ENCODE measurements at places on chromosomes 6 and 20.

DNA sequence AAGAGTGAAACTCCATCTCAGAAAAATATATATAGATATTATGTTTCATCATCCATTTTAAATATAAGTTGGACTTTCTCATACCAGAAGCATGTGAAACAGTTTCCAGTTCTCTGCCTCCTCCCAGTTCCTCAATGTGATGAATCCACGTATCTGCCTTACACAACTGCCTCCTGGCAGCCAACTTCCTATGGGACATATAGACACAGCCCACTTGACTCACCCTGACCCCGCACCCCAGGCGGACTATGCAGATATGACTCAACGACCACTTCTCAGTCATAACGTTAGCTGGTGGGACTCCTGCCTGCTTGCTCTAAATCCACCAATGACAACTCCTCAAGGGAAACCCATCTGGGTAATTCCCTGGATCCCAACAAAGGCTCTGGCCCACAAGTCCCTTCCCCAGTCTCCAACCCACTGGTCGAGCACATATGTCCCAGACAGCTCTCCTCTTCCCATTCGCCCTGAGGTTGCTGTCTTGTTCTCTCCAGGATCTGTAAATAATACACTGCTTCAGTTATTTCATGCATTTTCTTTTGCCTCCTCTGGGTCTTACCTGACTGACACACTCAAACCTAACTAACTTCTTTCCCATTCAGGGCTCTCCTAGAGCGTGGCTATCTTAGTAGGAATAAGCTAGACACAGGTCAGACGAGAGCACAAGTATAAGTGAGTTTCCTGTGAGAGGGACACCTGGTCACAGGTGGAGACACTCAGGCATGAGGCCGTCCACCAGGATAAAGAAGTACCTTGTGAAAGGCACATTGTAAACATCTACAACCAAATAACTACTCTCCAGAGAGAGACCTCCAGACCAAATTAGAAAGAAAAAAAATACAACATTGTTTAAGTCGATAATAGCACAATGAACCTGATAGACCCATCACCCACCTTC, 548.5 kb downstream of the CD83 start:
- no peak for DNase-seq

GRCh38 chr20:19802099-19802491, 44.0 kb downstream of the RIN2 start:
- no peak for DNase-seq

GRCh38 chr20:18849131-18849530, 35.5 kb downstream of the SCP2D1 start:
- no peak for DNase-seq

DNA sequence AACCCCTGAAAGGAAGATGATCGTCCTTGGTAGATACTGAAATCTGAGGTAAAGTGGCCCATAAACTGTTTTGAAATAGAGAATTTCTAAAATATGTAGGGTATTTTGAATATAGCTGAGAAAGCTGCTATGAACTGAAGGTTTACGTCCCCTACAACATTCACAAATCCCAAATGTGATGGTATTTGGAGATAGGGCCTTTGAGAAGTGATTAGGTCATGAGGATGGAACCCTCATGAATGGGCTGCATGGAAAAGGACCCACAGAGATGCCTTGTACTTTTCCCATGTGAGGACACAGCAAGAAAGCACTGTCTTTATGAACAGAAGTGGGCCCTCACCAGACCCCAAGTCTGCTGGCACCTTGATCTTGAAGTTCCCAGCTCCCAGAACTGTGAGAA, 6.8 kb upstream of the PNISR start:
- DNase-seq, result no peak

DNA sequence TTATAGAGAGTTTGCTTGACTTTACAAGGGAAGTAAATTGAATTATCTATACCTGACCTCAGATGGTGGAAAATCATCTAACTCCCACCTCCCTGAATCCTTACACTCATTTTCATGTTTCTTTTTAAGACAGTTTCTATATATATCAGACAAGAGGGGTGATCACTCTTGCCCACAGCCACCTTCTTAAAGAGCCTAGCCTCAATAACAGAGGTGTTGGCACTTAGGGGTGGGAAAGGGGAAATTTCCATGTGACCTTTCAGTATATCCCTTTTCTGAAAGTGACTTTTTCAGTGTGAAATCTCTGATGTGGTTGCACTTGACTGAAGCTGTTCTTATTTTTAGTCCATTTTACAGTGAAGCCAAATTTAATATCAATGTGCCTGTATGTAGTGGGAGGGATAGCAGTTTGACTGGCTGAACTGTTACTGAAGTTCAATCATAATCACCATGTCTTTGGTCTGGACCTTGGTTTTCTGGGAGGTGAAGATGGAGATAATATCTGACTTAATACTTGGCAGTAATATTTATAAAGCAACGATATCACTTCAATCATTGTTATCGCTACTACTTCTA, 141.3 kb downstream of the MAP3K7 start:
- no peak for DNase-seq

- DNase-seq, result no peak
Measured at GRCh38 chr6:107778265-107778664, 45.8 kb downstream of the SCML4 start.

GRCh38 chr6:53042112-53042511, 23.1 kb upstream of the FBXO9 start:
- DNase-seq, result no peak

- no peak for DNase-seq
Measured at GRCh38 chr20:54550776-54551396, 75.5 kb downstream of the DOK5 start.

DNA sequence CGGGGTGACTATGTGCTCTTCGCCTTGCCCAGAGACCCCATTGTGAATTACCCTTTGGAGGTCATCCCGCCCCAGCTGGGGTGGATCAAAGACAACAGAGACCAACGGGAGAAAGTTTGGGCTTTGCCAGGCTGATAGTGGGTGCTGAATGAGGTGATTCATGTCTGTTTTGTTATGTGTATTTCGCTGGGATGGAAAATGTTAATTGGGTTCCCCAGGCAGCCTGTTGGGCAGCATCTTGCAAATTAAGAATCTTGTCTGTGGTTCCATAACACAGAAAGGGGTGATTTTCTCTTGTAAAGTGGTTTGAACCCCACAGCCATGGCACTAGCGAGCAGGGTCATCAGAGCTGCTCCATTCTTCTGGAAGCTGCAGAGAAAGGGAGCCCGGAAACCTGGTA, 63.1 kb upstream of the UNC93A start:
- DNase-seq, result no peak

DNA sequence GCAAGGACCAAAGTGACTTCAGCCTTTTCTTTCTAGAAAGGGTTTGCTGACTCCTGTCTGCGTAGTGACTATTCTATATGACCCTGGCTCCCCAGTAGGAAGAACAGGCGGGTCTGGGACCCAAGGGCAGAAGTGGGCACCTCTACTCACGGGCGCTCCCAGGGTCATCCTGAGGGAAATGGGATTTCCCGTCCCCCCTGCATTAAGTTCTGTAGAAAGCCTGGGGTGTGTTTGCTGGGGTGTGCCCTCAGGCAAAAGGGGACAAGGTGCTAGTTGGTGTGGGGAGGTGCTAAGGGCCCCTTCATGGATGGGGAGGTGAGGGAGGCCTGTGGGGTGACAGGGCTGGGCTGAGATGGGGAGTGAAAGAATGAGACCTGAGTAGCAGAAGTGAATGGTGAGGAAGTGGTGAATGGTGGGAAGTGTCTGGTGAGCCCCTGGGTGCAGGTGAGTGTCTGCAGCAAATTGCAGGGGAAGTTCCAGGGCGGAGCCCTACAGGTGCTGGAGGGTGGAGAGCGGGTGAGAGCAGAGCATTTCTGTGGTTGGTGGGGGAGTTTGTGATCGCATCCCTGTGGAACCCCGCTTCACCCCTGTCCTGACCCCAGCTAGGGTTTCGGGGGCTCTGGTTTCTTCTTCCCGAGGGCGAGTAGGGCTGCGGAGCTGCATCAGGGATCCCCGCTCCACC, 21.1 kb downstream of the RAET1L start:
- DNase-seq, result no peak

DNA sequence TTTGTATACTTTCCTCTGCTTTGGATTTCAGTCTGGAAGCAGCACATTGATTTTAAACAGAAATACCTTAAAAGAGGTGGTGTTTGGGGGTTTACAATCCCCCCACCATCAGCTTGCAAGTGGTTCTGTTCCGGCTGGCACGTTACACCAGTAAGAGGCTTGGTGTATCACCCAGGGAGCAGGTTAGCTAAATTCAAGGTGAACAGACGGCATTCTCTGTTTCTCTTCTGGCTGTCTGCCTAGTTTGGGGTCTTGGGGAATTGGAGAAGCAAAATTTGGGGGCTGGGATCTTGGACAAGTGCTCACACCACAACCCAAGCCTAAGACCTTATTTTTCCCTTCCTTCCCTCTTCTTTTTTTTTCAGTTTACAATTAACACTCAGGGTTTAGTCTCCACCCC, 7.5 kb upstream of the APCDD1L start:
- DNase-seq, result no peak

DNA sequence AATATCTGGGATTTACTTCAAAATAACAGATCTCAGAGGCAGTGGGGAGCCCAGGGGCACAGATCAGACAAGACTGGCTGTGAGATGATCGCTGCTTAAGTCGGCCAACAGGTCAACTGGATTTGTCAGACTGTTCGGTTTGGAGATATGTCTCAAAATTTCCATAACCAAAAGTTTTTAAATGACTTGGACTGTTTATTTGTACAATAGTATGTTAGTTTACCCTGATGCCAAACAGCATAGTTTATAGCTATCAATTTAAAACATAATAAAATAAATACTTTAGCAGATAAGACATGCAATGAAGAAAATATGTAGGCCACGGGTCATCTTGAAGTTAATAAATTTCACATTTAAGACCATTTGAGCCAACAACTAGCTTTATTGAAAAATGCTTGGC, 126.7 kb downstream of the IRF4 start:
- no peak for DNase-seq

- no peak for DNase-seq
Measured at GRCh38 chr6:142941018-142941417, 4.0 kb downstream of the HIVEP2 start.

GRCh38 chr6:144351379-144352127, 66.4 kb downstream of the UTRN start:
- DNase-seq, result no peak

- no peak for DNase-seq
Measured at GRCh38 chr20:21571841-21572690, 58.2 kb upstream of the NKX2-2 start.

- DNase-seq, result no peak
Measured at GRCh38 chr6:121413879-121414278, 21.6 kb upstream of the GJA1 start.

- DNase-seq, result peak; percentile 22
Measured at GRCh38 chr6:156866220-156867015, 89.2 kb downstream of the ARID1B start.

- DNase-seq, result no peak
Measured at GRCh38 chr6:5084360-5084780, 771 bp upstream of the PPP1R3G start.

DNA sequence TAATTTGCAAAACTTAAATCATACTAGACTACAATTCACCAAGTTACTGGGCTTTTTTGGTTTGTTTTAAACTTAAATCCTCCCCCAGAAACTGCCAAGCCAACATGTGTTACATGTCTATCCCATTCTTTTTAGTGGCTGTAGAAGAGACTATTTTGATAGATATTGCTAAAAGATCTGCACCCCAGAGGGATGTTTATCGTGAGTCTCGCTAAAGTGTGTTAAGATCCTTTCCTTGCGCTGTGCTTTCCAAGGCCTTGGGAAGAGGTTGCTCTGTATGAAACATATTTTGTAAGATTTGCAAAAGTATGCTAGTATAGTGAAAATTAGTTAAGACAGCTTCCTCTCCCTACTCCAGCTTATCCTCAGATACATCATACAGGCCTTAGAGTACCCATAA, 63.0 kb downstream of the GPX5 start:
- no peak for DNase-seq

- peak; percentile 59 for DNase-seq
Measured at GRCh38 chr20:47663354-47664067, 121.8 kb downstream of the SULF2 start.

DNA sequence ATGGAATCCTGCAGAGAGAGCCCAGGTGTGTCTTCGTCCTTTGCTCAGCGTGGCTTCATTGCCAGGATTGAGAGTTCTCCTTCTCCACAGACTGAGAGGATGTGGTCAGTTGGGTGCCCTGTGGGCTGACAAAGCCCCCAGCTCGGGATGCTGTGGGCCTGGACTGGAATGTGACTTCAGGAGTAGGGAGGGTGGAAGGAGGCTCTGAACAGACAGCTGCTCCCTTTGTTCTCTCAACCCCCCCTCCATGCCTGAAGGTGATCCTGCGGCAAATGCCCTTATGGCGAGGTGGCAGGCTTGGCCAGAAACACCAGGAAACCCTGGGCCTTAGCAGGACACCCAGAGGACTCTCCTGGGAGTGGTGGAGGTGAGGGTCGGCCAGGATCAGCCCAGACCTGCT, 1.8 kb upstream of the CST5 start:
- no peak for DNase-seq

DNA sequence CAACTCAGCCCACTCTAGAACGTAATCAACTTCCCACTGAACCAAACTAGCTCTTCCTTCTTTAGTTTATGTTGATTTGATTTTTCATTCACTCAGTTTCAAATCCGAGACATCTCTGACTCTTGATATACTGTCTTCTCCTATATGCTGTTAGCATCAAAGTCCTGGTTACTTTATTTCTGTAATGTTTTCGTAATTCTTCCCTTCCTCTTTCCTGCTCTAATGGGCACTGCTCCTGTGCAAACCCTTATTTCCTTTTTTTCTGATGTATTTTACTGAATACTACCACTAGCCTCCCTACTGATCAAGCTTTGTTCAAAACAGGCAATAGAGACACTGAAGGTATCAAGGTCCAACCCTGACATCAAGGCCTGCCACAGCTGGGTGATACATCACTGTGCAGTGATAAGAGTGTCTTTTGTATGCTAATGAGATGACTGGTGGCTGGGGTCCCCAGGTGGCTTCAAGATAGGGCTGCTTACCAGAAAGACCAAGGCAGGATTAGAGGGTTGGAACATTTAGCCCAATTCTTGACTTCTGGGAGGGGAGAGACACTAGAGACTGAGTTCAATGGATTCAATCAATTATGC, 95.2 kb downstream of the KIF13A start:
- no peak for DNase-seq
